HEK293T (cell line): ENCODE measurements at places on chromosomes 16 and 17.

- no peak for DNase-seq
Measured at GRCh38 chr16:12089492-12090150, 113.1 kb downstream of the SNX29 start.

GRCh38 chr16:1459967-1460366 is 14.9 kb downstream of the CLCN7 start:
- no peak for DNase-seq

DNA sequence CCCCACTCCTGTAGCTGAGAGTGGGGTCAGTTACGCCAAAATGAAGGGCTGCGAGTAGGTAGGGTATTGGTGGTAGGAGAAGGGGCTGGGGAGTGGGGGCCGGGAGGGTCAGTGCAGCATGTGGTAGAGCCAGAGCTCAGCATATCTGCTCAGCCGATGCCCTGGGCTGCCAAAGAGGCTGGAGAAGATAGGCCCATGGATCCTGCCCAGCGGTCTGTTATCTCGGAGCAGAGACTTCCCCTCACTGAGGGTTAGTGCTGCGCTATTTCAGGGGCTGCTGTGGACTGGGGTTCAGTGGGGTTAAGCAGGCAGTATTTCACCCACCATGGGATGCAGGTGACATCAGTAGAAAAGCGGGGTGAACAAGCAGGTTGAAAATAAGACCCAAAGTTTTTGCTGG is 19.7 kb downstream of the RHBDL3 start:
- no peak for DNase-seq

- no peak for DNase-seq
Measured at GRCh38 chr17:35245196-35245486, 2.3 kb downstream of the SLFN5 start.

DNA sequence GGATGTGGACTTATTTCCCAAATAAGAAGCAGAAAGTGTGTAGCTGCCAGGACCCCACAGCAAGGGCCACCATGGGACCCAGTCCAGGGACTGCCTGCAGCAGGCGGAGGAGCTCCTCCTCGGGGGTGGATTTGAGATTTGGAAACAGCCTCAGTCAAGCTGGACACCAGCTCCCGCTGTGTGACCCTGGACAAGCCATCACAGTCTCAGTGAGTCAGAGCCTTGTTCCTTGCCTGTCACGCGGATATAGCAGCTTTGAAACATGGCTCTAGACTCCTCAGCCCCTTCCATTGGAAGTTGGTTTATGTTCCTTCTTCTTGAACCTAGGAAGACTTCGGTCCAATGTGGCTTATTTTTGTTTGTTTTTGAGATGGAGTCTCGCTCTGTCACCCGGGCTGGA is 12.5 kb upstream of the DPEP1 start:
- DNase-seq: no peak

- DNase-seq: no peak
Measured at GRCh38 chr17:44108440-44109311, 14.8 kb downstream of the HDAC5 start.

DNA sequence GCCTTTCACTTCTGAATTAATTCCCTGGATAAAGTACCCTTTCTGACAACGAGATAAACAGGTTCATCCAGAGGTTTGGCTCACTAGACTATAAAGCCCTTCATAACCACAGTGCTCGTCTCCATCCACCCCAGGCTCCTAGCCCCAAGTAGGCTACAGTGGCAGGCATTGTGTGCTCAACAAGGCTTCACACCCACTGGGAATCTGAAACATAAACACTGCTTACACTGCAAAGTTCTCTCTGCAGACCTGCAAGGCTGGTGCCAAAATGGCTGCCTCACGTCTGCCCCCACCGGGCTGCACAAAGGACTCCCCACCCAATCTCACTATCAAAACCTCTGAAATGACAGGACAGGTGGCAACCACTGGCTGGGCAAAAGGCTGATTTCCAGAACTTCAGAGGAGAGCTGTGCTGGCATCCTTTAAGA is 5.1 kb upstream of the HLF start:
- no peak for DNase-seq

GRCh38 chr16:56289416-56289815 is 98.1 kb downstream of the GNAO1 start:
- DNase-seq: no peak

DNA sequence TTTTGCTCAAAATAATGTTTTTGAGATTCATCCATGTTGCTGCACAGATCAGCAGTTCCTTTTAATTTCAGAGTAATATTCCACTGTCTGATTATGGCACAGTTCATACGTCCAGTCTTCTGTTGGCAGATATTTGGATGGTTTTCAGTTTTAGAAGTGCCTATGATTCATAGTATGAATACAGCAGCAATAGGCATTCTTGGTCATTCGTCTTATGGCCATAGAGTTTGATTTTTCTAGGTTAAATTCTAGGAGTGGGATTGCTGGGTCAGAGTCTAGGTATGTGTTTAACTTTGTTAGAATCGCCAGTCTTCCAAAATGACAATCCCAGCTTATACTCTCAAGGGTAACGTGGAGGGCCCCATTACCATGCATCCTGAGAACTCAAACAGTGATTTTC is 11.5 kb upstream of the IL34 start:
- no peak for DNase-seq

- DNase-seq: no peak
Measured at GRCh38 chr16:3832668-3833067, 47.8 kb downstream of the CREBBP start.

DNA sequence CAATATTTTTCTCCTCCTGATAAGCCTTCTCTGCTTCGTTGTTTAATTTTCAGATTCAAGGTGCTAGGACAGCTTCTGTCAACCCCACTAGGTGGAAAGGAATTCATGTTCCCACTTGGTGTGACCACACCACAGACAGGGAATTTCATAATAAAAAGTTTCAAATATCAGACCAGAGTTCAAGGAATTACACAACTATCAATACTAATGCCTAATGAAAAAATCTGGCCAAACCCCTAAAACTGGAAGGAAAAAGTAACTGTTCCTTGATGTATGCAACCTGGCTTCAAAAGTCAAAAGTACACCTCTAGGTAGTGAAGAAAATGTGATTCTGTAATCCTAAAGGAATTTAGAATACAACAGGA is 87.8 kb upstream of the CORO6 start:
- DNase-seq: no peak

GRCh38 chr16:60142619-60143347 is 1408.7 kb upstream of the GOT2 start:
- no peak for DNase-seq

GRCh38 chr17:58328195-58329034 is at the start of gene TSPOAP1:
TSS of gene TSPOAP1 (minus strand) at chr17:58328795. CDS start at chr17:58327920, 875 bp downstream.
- DNase-seq: no peak
